Activated naive CD8-positive, alpha-beta T cell treated with anti-CD3 and anti-CD28 coated beads for 36 hours (primary cell): ENCODE measurements at places on chromosomes 7 and 10.

- no peak for DNase-seq
These were observed 146.1 kb downstream of the SLC16A9 start for GRCh38 chr10:59563531-59563930.

DNA sequence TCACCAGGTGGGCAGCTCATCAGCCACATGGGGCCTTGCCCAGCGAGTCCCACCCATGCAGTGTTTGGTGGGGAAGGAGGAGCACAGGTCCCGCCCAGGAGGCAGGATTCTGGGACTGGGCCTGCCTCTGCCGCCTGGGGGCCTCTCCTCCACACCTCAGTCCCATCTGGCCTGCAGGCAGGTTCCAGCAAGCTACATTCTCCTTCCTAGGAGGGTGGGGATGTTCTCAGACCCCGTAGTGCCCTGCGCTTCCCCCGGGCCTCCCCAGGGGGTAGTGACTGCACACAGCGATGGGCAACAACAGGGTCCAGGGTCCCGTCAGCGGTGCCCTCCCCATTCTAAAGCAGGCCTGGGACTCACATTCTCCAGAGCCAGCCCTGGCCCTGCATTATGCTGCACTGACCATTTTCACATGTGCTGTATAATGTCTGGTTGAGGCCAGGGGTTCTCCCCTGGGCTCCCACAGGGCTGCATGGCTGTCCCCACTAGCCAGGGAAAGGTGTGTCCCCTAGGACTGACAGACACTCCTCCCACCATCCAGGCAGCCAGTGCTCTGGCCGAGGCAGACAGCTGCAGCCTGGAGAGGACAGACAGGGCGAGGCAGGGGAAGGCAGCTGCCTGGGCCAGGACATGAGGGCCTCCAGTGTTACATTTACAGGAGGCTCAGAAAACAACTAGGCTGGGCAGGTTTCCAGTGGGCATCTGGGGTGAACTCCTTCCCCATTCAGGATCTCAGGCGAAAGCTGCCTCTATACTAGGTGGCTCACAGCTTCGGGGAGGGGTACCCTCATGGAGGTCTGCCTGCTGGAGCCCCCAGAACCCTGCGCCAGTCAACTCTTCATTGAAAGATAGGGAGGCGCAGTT lies 9.3 kb downstream of the RASGEF1A start:
- DNase-seq: no peak

DNA sequence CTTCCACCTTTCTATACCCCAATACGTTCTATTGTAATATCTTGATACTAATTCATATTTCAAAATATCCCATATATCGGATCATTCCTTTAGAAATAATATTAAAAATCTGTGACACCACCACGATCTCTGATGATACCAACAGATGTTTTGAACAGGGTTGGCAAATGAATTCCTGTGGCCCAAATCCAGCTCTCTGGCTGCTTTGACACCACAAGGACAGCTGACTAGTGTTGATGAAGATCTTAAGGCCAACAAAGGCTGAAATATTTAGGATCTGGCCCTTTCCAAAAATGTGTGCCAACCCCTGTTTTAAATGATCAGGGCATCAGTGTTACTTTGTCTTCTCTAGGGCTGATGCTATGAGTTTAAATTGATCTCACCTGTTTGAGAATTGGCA lies 380.7 kb upstream of the PFKP start:
- no peak for DNase-seq

- DNase-seq: no peak
These were observed 198.1 kb downstream of the ZNF438 start for GRCh38 chr10:30833628-30833970.

DNA sequence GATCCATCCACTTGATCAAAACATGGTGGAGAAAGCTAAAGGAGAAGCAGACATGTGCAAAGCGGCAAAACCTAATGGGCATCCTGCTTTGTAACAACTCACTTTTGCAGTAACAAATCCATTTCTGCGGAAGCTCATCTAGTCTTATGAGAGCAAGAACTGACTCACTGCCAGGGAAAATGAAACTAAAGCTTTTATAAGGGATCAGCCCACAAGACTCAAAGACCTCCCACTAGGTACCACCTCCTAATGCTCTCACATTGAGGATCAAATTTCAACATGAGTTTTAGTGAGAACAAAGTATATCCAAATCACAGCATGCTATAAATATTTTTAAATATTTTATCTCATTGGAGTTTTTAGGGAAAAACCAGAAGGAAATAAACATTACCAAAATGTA lies 120.1 kb upstream of the GNAI1 start:
- DNase-seq: no peak
